ENCODE measurements at places on chromosomes 5 and 9.

DNA sequence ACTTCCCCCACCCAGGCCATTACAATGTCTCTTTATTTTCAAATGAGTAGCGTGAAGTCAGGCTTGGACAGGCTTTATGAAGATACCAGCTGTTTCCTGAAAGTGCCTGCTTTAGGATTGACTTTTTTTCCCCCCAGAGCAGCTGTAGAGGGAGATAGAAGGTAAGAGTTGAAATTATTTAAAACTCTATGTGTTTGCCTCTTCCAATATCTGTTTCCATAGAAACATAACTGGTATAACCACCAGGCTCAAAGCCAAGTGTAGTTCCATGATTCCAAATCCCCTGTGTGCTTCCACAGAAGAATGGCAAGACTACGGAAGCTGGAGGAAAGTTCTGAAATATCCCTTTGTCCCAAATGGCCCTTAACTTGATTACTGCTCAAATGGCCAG lies 87.4 kb upstream of the TBC1D2 start:
- DNase-seq = no peak

DNA sequence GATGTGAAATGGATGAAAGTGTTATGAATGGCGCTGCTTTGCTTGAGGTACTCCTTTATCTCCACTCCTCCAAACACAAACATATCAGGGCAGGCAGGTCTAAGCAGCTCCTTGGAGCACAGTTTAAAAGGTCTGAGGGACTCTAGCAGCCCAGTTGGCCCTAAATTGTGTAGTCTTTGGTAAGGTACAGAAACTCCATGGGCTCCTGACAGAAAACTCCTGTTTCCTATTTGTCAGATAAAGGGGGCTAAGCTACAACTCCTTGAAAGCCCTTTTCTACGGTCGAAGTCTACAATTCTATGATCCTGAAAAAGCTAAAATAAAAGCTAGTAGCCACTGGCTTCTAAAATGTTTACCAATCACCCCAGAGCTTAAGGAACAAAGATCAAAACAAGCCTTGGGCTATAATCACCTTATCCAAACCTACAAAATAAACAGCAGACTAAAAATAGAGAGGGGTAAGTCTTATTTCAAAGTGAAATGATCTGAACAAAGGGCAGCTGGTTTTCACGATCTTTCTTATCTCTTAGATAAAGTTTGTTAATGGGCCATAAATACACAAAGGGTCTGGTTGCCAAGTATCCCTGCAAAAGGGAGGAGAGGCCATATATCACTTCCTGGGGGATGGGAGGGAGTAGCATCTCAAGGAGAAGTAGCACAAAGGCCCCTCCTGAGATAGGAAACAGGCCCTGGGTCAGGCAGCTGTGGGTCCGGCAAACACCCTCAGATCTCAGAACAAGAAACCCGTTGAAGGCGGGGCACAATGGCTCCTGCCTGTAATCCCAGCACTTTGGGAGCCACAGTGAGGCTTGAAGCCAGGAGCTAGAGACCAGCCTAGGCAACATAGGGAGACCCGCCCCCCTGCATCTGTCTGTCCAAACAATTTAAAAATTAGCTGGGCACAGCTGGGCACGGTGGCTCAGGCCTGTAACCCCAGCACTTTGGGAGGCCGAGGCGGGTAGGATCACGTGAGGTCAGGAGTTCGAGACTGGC lies 28.3 kb upstream of the DENND4C start:
- DNase-seq = peak; percentile 92

DNA sequence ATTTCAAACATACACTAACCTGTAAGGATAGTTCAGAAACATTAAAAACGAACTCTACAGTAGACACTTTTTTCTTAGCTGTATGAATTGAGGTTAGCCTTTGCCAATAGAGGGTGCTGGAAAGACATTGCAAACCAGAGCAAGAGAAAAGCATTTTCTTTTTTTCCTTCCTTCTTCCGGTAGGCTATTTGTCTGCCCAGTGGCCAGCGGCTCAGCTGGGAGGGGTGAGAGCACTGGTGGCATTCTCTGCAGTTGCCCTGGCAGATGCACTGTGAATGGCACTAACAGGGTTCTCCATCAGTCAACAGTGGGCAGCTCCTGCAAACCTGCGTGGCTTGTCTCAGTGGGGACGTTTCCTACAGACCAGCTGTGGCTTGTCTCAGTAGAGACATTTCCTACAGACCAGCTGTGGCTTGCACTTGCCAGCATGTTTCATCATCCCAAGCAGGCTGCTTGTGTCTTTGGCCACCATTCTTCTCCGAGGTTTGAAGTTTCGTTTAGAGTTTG lies 984.5 kb upstream of the CDH18 start:
- peak; percentile 3 for DNase-seq

DNA sequence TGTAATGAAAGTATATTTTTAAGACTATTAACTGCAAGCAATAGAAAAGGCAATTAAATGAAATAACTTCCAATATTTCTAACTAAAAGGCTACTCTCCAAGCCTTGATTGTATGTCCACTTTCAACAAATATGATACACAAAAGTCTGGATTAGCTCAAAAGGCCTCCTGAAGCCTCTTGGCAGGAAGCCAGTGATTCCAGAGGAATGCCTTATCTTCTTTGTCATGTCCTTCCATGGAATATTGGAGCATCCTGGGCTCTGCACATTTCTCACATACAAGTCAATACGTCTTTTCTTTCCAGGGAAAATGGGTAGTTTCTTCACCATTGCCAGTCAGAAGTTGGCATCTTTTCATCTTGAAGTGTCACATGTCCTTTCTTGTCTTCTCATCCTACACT lies 357.8 kb downstream of the KDM4C start:
- no peak for DNase-seq

DNA sequence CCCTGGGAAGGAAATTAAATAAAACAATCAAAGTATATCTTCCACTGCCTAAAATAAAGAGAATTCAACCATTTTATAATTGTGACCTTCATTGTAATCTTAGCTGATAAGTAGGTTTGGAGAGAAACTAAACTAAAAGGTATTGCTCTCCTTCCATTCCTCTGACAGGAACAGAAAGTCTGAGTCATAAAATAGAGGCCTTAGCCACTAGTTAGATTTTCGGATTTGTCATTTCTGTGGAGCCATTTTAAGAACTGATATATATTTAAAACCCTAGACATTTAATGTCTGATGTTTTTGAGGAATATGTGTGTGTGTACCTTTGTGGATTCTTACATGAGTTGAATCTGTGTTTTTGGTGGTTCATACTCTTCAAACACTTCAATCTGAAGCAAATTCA lies 11.8 kb upstream of the TMC1 start:
- DNase-seq = no peak

GRCh38 chr9:71766663-71767062 lies 1.6 kb downstream of the CEMIP2 start:
- DNase-seq = peak; percentile 87

DNA sequence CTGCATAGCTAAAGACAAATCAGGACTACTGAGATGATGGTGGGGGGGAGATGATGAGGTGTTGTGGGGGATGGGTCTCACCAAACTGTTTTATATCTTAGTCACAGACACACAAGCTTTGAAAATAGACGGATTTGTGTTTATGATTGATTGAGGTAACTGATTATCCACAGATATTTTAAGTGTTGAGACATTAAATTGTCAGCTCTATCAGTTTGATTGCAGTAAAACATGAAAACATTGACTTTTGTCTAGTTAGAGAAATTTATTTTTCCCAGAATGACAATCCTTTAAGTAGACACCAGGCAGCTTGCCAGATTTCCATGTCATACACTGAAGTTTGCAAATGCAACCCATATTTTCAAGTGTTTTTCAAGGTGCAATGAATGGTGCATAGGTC lies 149.8 kb downstream of the NR2F1-AS1 start:
- no peak for DNase-seq

DNA sequence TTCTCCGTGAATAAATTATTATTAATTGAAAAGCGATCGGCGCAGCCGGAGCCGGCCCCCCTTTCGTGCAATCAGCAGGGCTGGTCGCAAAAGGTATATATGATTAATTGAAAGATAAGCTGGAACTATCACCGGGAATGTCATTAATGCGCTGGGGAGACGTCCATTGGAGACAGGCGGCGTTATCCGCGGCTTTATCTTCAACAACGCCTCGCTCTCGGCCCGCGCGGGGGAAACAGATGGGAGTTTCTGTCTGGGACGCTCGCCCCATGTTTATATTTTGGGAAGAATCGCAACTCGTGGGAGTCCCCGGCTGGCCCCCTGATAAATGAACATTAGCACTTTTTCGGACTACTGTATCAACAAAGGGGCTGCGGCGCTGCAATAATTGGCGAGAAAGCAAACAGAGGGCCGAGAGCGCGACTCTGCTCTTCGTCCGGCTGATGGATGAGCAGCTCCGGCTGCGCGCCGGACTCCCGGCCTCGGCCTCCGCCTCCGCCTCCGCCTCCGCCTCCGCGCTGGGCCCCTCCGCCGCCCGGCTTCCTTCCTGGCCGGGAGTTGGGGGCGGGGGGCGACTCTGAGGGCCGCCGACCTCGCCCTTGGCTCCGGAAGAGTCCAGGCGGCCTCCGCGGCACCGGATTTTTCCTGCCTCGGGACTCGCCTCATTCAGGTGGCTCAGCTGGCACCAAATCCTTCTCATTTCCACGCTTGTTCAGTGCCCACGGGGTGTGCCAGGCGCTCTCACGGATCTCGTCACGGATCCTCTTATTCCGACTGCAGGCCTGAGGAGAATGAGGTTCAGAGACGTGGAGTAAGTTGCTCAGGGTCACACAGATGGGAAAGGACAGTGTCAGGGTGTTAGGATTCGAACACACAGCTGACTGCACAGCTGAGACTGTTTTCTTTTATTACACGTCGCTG lies 3.6 kb upstream of the NKX2-5 start:
- no peak for DNase-seq

DNA sequence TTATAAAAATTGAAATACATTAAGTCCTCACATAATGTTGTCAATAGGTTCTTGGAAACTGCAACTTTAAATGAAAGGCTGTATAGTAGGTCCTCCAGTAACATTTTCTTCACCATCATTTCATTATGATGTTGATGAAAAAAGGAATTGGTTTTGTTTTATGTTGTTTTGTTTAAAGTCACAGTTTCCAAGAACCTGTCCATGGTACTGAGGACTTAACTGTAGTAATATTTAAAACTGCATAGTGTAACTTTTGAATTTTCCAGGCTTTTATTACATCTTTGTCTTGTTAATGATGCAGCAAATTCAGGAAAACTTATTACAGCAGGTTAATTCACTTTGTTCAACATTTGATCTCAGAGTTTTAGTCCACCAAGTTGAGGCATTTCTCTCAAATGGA lies 11.6 kb downstream of the SECISBP2 start:
- DNase-seq = no peak

DNA sequence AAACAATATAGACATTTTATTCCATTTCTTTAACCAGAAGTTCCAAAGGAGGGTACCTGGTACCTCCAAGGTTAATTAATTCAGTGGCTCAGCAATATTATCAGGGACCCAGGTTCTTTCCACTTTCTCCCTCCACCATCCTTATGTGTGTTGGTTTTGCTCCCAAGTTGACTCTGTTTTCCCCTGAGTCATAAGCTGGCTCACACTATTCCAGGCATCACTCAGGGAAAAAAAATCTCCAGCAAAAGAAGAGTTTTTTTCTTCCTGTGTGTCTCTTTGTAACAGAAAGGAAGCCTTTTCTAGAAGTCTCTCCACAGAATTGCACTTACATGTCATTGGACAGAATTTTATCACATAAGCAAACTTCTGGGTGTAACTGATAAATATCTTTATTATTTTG lies 31.2 kb upstream of the GALNT10 start:
- DNase-seq = no peak

GRCh38 chr5:117568622-117569021 lies 994.0 kb upstream of the SEMA6A start:
- DNase-seq = no peak

DNA sequence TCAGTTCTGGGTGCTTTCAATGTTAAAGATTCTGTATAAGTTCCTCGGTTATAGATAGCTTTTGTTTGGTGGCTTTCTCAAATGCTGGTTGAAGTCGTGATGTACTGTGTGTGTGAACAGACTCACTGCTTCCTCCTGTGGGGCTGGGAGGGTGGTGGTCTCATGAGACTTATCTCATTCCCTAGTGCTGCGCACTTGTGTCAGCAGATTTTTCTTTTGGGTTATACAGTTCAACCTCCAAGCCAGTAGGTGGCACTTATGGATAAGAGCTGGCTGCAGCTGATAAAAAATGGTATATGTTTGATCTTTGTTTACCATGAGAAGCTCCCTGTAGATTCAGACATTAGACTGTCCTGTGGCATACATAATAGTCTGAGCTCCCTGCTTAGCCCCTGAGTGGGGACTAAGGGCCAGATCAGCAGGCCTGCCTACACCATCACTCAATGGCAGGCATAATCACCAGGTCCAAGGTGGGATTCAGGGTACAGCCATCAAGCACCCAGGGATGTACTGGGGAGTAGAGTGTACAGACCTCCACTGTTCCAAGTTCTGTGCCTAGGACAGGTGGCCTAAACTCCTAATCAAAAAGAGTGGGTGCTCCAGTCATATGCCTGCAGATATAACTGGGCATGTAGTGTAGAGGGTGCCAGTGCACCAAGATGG lies 174.2 kb downstream of the OXCT1 start:
- DNase-seq = no peak

DNA sequence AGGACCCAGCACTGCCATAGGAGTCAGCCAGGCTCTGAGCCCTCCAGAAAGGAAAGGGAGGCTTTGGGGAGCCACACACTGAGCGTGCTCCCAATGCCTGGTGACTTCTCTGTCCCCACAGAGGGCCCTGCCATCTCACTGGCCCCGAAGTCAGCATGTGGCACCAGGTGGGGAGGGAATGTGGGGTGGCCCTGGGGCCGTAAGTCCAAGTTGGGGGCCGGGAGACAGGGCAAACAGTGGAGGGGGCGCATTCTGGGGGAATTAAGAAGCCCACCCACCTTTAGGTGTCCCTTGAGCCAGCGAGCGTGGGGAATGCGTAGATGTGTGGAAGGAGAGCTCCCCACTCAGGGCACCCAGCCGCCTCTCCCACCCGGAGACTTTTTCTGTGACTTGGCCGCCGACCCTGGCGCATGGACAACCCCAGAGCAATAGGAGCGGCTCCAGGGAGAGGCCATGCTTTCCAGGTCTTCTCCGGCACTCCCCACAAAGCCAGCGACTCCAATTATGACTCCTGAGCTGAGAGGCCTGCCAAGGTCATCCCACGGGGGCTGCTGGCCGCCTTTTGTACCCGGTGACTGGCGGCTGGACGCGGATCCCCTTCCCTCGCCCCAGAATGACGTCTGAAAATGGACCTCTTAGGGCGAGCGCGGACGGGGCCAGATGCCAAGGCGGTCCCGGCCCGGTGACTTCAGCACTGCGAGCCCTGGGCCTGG lies 9.8 kb downstream of the IRX1 start:
- no peak for DNase-seq

DNA sequence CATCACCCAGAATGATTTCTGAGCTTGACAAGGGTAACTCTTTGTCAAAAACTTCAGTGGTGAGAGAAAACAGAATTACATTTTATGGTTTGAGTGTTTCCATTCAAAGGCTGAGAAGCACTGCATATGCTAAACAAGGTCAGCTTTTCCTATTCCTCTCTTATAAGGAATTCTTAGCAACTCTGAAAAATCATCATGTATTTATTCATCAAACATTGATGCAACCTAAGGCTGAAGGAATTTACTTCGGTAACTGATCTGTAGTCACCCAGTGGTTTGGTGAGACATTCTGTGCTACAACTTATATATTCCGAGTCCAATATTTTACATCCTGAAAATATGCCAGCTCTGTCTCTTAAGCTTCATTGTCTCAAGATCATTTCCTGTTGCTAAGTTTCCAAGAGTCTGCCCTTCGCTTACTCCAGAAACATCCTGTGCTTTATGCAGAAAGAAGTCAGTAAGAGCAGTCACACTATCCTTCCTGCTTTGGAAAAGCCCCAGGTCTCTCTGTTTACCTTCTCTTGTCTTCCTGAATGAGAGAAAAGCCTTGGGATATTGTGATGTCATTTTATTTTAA lies 176.6 kb upstream of the TBCA start:
- DNase-seq = no peak

Measured in HepG2 (cell line).